ENCODE measurements at places on chromosomes 7 and 10. TPM values are rescaled to one million over a fixed set of nuclear protein-coding genes. Genes with fewer than 3 reads are reported as not detected.

DNA sequence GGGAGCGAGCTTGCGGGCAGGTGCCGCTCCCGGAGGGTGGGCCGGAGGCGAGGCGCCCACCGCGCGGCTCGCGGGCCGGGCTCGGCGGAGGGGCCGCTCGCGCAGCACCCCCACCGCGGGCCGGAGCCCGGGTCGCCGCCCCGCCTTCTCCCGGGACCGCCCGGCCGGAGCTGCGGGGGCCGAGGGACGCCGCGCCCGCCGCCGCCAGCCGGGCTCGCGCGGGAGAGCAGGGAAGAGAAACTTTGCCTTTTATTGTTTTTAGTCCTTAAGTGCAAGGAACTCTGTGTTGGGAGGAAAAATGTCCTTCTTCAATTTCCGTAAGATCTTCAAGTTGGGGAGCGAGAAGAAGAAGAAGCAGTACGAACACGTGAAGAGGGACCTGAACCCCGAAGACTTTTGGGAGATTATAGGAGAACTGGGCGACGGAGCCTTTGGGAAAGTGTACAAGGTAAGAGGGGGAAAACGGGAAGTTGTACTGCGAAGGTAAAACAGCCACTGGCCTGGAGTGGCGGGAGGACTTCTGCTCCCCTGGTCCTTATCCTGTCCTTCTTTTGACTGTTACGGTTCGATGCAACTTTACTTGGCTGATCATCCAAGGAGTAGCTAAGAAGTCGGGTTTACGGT, 620 bp downstream of the SLK start:
- DNase-seq, result peak; percentile 25

DNA sequence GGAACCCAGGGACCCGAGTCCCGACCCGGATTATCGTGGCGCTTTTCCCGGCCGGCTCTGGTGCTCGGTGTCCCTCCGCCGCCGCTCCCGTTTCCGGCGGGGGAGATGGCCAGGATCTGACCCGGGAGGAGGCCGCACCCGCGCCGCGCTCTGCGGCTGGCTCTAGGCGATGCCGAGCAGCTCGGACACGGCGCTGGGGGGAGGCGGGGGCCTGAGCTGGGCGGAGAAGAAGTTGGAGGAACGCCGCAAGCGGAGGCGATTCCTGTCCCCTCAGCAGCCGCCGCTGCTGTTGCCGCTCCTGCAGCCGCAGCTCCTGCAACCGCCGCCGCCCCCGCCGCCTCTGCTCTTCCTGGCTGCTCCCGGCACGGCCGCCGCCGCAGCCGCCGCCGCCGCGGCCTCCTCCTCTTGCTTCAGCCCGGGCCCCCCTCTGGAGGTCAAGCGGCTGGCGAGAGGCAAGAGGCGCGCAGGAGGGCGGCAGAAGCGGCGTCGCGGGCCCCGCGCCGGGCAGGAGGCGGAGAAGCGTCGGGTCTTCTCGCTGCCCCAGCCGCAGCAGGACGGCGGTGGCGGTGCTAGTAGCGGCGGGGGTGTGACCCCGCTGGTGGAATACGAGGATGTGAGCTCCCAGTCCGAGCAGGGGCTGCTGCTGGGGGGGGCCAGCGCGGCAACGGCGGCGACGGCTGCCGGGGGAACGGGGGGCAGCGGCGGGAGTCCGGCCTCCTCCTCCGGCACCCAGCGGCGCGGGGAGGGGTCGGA, 593 bp downstream of the CDK13 start:
- DNase-seq, result peak; percentile 49

DNA sequence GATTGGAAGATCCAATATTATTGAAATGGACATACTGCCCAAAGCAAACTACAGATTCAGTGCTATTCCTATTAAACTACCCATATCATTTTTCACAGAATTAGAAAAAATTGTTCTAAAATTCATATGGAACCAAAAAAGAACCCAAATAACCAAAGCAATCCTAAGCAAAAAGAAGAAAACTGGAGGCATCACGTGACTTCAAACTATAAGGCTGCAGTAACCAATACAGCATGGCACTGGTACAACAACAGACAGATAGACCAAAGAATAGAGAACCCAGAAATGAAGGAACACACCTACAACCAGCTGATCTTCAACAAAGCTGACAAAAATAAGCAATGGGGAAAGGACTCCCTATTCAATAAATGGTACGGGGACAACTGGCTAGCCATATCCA, 765.4 kb downstream of the SORCS3 start:
- DNase-seq, result no peak

KCNIP2 gene
- 0.77 TPM for total RNA-seq

SLC18A2 gene
- total RNA-seq, result not detected

GRCh38 chr7:42878303-42878702, 33.6 kb downstream of the C7orf25 start:
- DNase-seq, result no peak

SVOPL gene
- not detected for total RNA-seq

DNA sequence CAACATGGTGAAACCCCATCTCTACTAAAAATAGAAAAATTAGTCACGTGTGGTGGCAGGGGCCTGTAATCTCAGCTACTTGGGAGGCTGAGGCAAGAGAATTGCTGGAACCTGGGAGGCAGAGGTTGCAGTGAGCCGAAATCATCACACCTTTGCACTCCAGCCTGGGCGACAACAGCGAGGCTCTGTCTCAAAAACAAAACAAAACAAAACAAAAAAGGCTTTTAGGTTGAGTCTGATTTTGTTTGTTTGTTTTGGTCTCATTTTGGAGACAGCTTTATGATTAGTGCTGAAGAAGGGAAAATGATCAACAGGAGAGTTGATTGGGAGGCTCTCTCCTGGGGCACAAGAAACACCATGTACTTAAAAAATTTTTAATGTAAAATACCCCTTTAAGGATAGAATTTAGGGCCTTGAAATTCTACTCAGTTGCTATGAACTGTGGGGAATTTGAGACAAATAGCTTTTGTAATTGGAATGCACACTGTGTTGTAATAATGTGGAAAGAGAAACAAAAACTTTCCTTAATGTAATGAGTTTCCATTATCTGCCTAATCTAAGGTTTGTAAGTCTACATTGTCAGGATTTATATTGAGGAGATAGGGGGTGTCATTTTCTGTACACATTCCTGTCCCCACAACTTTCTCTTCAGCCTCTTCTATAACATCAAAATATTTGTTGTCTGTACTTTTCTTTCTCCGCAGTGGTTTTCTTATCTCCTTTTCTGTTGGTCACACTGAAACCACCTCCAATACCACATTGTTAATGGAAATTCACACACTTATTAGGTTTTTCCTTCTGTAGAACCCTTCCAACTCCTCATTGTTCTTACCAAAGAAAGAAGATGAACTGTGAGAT, 41.3 kb downstream of the ARID5B start:
- peak; percentile 77 for DNase-seq

DNA sequence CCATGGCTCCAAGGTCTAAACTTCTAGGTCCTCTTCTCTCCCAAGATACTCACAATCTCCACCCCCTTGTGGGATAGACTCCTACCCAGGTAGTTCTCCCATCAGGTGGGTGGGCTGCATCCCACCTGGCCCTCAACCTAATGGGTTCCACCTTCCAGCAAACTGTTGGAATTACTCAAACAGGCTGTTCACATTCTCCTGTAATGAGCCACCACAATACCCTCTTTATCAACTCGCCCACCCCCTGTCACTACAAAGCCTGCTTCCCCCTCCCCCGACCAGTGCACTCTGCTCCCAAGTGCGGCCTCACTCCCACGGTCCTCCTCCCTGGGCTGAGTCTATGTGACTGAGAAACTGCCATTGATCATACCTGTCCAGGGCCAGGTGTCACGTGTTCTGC, 10.4 kb upstream of the HTR5A start:
- DNase-seq, result no peak

DNA sequence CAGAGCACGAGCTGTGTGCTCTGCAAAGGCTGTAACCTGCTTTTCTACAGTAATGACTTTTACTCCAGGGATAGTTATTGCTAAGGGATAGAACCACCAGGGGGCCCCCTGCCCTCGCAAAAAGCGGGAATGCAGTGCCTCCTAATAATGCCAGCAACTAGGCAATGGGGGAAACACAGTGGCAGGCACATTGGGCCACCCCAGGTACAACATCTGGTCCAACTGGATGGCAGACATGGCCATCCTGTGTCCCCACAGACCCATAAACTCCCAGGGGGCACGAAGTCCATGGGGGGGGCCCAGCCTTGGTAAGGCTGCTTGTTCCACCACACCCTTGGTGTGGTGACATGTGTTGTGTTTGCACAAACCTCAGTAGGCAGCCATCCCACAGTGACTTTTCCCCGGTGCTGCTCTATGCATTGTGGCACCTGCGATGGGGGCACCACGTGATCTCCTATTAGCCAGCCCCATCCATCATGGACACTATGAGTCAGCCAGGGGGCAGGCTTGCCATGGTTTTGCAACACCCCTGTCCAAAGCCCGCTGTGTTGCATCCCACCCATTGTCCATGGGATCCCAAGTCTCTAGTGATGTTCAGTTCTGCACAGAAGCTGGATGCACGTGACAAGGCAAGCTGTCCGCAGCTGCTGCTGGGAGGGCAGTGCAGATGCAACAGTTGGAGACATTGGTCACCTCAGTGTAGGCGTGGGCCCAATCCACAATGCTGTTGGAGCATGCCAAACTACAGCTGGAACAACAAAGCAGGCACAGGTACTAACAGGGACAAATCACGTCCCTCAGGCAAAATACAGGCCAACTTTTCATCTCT, 84.0 kb downstream of the ANLN start:
- peak; percentile 15 for DNase-seq

GRCh38 chr7:12069757-12070156, 141.3 kb upstream of the TMEM106B start:
- DNase-seq, result no peak

SPDYE11 gene
- not detected for total RNA-seq

- no peak for DNase-seq
Observed at GRCh38 chr7:47932466-47933037, 15.7 kb downstream of the PKD1L1 start.

TMEM176A gene
- total RNA-seq, result 61.1 TPM

DNA sequence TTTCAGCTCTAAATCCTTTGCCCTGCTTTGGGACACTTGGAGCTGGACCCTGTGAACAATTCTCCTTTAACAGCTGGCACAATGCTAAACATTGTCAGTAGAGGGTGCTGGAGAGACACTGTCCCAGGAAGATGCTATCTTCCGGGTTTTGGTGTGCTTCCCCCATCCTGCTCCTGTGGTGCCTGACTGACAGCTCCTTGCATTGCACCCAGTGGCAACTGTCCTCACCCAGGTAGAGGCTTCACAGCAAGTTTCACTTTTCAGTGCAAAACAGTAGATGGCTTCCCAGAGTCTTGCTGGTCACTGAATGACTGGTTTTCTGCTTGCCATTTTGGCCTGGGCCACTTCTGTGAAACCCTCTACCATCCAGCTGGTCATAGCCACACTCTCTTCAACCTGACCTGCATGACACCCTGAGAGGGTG, 77.3 kb downstream of the CDC14C start:
- DNase-seq, result no peak

DOCK1 gene
- 91.0 TPM for total RNA-seq

PSD gene
- total RNA-seq, result 5.3 TPM

RFC2 gene
- 11.8 TPM for total RNA-seq

DNA sequence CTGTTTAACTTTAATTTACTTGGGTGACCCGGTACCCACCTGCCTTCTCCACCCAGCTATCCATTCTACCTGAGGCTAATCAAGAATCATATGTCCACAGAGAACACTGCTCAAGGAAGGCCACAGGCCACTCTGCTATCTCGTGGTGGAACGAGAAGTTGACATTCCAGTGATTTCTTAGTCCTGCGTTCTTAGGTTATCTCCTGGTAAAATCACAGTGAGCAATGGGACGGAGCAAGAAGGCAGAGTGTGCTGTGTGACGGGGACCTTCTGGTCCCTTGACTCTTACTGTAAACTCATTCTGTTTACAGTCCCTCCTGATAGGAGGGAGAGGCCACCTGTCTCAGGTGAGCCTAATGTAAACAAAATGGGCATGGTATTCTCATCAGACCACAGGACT, 256.6 kb downstream of the TNS3 start:
- DNase-seq, result no peak

DNA sequence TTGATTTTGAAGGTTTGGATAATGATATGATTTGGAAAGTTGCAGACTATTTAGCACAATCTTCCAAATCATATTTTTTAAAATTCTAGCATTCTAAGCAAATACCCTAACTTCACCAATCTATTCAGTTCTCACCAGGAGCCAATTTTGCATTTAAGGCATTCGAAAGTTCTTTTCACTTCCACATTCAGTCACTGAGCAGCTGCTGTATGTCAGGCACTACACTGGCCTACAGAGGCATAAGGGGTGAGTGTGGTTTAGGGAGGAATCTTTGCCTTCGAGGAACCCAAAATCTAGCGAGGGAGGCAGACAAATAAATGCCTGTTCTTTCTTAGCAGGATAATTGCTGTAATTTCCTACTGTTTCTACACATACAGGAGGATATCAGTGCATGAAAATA, 10.7 kb upstream of the UCN3 start:
- no peak for DNase-seq

DNA sequence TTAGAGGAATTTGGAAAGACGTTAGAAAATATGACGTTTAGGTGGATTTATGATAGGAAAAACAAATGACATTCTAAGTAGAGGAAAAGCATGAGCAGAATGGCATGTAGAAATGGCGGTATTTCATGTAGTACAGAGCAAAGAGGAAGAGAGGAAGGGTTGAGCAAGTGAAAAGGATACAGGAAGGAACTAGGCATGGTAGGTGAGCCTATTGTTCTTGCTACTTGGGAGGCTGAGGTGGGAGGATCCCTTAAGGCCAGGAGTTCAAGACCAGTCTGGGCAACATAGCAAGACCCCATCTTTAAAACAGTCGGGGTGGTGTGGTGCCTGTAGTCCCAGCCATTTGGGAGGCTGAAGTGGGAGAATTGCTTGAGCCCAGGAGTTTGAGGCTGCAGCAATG, 1.2 kb downstream of the GTPBP10 start:
- no peak for DNase-seq

MKI67 gene
- 0.26 TPM for total RNA-seq

DNA sequence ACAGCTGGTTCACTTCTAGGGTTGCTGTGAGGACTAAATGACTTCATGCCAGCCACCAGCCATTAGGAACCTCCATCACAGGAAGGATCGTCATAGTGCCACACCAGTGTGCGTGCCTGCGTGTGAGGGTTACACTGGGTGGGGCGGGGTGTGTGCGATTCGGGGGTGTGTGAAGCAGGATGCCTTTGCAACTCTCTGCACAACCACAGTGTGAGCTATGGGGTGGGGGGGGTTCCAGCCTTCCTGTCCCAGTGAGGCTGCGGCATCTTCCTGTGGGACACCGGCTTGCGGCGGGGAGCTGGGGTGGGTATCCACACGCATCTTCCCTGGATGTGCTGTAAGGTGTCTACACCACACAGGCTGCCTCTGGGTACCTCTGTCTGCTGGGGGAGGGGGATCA, 6.9 kb upstream of the ELFN1 start:
- DNase-seq, result no peak

DNA sequence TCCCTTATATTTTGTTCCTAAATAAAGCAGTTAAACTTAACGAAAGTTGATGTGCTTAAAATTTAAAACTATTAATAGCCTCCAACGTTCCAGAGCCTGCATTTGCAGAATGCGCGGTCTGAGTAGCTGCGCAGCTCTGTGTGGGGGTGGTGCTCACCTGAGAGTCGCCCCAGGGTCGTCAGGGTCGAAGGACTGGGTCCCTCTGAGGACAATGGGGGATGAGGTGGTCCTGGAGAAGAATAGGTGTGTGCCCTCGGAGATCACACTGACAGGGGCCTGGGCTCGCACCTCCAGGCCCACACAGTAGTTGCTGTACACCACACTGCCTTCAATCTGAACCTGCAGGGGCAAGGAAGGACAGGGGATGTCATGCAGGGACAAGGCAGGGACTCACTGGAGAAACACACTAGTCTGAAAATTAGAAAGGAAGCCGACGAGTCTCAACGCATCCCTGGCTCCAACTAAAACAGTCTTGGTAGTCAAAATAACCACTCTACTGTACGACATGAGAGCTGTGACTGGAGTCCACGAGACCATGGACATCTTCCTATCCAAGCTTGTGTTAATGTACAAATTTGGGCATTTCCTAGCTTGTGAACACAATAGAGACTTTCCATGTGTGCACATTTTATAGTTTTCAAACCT, 54.4 kb downstream of the PKD1L1 start:
- DNase-seq, result no peak

Data from fibroblast of lung (primary cell).